ENCODE measurements at places on chromosomes 2 and 18.

DNA sequence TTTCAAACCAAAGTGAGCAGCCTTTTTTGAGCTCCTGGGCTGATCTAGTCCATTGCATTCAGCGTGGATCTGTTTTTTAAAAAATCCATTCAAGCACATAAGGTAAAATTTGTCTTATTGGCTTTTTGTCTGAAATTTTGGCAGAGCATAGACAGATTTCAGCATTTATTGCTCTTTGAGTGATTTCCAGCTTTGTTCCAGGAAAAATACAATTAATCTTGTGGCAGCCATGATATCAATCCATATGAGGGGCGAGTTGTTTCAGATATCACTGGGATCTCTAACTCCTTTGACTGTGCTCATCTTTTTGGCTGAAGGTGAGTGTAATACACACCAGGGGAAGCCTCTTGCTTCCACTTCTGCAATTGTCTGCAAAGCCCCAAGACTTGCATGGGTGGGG, 523.9 kb downstream of the SLC4A3 start:
- no peak overlapping the region for H3K4me3 ChIP-seq
- H3K36me3 ChIP-seq: no peaks in the 10 kb centered on the region
- no peak overlapping the region for H3K27ac ChIP-seq

DNA sequence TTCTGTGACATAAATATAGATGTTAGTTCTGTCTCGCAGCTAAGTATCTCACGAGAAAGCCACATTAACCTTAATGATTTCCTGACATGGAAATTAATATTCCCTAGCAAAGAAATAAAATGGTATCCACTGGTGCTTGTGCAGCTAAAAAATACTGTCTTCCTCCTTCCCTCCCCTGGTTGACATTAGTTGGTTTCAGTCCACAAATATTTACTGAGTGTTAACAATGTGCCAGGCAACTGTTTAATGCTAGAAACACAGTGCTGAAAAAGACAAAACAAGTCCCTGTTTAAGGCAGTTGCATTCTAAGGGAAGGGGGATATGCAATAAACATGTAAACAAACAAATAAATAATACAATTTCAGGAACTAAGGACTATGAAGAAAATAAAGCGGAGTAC, 44.2 kb upstream of the VPS54 start:
- H3K4me3 ChIP-seq: no peak overlapping the region
- no peaks in the 10 kb centered on the region for H3K36me3 ChIP-seq
- H3K4me1 ChIP-seq: peaks cover 27% of the 10 kb centered on the region
- no peak overlapping the region for H3K27ac ChIP-seq
- H3K27me3 ChIP-seq: no peaks in the 10 kb centered on the region

- H3K27me3 ChIP-seq: no peaks in the 10 kb centered on the region
- H3K27ac ChIP-seq: no peak overlapping the region
- no peaks in the 10 kb centered on the region for H3K36me3 ChIP-seq
Observed at GRCh38 chr2:177303939-177304338, 39.4 kb upstream of the NFE2L2 start.

- no peaks in the 10 kb centered on the region for H3K4me1 ChIP-seq
- H3K36me3 ChIP-seq: no peaks in the 10 kb centered on the region
- no peaks in the 10 kb centered on the region for H3K27me3 ChIP-seq
- H3K27ac ChIP-seq: no peak overlapping the region
- DNase-seq: no peak
Observed at GRCh38 chr18:24710474-24710873, 250.0 kb downstream of the HRH4 start.

DNA sequence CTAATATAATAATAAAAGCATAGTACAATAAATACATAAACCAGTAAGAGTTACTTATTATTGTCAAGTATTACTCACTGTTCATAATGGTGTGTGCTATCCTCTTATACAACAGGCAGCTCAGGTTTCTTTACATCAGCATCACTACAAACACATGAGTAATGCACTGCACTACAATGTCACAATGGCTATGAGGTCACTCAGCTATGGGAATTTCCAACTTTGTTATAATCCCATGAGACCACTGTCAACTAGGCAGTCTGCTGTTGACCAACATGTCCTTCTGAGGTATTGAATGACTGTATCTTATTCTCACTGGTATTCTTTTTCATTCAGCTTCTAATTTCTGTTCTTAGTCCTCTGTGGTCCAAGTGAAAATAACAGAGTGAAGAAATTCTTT, 250.4 kb upstream of the DSEL start:
- DNase-seq: no peak
- no peak overlapping the region for H3K4me3 ChIP-seq
- no peak overlapping the region for H3K27ac ChIP-seq
- H3K27me3 ChIP-seq: no peaks in the 10 kb centered on the region
- no peaks in the 10 kb centered on the region for H3K36me3 ChIP-seq

DNA sequence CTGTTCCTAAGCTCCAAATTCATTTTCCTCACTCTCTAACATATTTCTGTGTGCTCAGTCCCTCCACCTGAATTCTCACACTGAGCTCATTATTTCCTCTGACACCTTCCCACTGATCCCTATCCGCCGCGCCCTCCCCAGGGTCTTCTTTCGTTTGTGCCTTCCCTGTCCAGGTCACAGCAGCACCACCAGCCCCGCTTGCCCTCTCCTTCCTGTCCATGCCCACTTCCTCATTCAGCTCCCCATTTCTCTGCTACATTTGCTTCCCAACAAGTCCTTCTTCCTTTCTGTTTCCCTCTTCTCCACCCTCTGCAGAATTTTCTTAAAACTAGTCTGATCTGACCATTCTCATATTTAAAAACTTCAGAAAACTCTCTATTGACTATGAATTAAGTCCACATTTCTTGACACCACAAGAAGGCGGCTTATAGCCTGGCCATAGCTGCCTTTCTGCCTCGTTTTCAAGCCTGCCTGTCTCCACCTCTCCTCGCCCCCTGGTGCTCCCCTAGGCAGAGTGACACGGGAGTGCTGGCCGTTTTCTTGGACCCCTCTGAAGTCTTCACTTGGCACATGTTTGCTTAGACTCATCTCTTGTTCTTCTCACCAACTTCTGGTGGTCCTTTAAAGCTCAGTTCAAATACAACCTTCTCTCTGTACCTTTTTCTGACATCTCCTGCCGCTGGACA, 138.7 kb upstream of the BOD1L2 start:
- H3K36me3 ChIP-seq: no peaks in the 10 kb centered on the region
- no peak overlapping the region for H3K4me3 ChIP-seq
- H3K27me3 ChIP-seq: peaks cover 10% of the 10 kb centered on the region
- DNase-seq: no peak
- H3K27ac ChIP-seq: peak overlapping the region; percentile 5

- no peaks in the 10 kb centered on the region for H3K4me1 ChIP-seq
- H3K27me3 ChIP-seq: no peaks in the 10 kb centered on the region
- no peaks in the 10 kb centered on the region for H3K36me3 ChIP-seq
- no peak for DNase-seq
Observed at GRCh38 chr2:181174611-181175580, 194.5 kb downstream of the UBE2E3 start.

Data from progenitor cell of endocrine pancreas (in vitro differentiated cells).